GM23248 (cell line): ENCODE measurements at places on chromosomes 6 and 20. TPM values are rescaled to one million over a fixed set of nuclear protein-coding genes. Genes with fewer than 3 reads are reported as not detected.

Gene CST5
- not detected in 2 replicates for polyA plus RNA-seq

- DNase-seq = no peak
These were observed 67.2 kb downstream of the PLCB4 start for GRCh38 chr20:9136114-9136513.

GRCh38 chr6:80592436-80592835, 486.0 kb downstream of the BCKDHB start:
- no peak for DNase-seq

Gene HLA-F
- polyA plus RNA-seq = 0.37 and 0.93 TPM in 2 replicates

GRCh38 chr20:63366390-63367365, 5.5 kb upstream of the CHRNA4 start:
- DNase-seq = no peak

GRCh38 chr20:9594284-9594875, 80.0 kb downstream of the LAMP5 start:
- DNase-seq = no peak

Gene ARMC12
- 0.15 and 0.26 TPM in 2 replicates for polyA plus RNA-seq

Gene ANKRD6
- 0.54 and 0.58 TPM in 2 replicates for polyA plus RNA-seq

Gene TTBK1
- not detected in 2 replicates for polyA plus RNA-seq

- DNase-seq = no peak
These were observed 75.2 kb upstream of the ADTRP start for GRCh38 chr6:11853678-11854407.

DNA sequence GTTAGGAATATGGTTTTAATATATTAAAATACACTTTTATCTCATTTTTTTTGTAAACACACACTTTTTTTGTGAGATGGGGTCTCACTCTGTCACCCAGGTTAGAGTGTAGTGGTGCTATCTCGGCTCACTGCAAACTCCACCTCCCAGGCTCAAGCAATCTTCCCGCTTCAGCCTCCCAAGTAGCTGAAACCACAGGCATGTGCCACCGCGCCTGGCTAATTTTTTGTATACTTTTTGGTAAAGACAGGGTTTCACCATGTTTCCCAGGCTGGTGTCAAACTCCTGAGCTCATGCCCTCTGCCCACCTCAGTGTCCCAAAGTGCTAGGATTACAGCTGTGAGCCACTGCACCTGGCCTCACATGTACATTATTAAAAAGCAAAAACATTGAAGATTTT, 10.8 kb downstream of the IPCEF1 start:
- DNase-seq = no peak

Gene CRYBG1
- 1.9 and 2.1 TPM in 2 replicates for polyA plus RNA-seq

Gene DUSP15
- not detected in 2 replicates for polyA plus RNA-seq

DNA sequence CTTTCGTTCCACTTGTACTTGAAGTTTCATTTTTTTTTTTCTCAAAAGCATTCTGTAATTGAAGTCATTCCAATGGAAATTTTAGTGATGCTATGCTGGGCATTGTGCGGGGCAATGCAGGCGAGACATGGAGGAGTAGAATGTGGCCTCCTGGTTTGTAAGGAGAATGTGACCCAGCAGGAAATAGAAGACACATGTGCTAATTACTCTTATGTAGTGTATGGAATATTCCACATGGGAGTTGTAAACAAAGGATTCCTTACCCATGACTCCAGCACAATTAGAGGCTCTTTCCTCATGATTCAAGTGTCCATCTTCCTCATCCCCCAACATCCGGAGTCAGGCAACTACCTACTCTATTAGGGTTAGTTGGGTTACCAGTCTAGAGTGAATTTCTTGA, 14.9 kb upstream of the RFPL4B start:
- peak; percentile 77 for DNase-seq

Gene PPIL1
- polyA plus RNA-seq = 27.1 and 30.5 TPM in 2 replicates

Gene KHDC1L
- polyA plus RNA-seq = not detected in 2 replicates
